ENCODE measurements at places on chromosomes 1 and 21.

- DNase-seq, result no peak
Measured at GRCh38 chr1:169906938-169907337, 13.2 kb upstream of the SCYL3 start.

- DNase-seq, result peak; percentile 23
Measured at GRCh38 chr1:107477233-107477632, 336.4 kb downstream of the NTNG1 start.

DNA sequence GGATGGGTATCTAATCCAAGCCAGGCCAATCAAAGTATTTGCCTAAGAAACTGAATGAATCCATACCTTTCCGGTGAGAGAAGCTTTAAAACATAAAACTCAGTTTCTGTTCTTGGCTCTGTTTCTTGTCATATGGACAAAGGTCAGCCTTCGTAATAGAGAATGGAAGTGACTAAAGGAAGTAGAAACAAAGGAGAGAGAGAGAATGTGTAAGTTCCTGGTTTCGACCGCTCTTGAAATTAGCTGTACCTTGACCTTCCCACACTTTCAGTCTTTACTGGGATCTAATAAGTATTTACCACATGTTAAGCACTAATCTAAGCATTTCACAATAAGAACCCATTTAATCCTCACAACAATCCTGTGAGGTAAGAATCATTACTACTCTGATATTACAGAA, 19.6 kb upstream of the CLCA4 start:
- DNase-seq, result no peak

GRCh38 chr1:242523719-242524570, 552 bp downstream of the PLD5 start:
- DNase-seq, result peak; percentile 52

GRCh38 chr1:64691626-64692025, 53.2 kb upstream of the RAVER2 start:
- DNase-seq, result no peak

GRCh38 chr1:247638781-247639180, 33.4 kb downstream of the OR2G3 start:
- DNase-seq, result no peak

DNA sequence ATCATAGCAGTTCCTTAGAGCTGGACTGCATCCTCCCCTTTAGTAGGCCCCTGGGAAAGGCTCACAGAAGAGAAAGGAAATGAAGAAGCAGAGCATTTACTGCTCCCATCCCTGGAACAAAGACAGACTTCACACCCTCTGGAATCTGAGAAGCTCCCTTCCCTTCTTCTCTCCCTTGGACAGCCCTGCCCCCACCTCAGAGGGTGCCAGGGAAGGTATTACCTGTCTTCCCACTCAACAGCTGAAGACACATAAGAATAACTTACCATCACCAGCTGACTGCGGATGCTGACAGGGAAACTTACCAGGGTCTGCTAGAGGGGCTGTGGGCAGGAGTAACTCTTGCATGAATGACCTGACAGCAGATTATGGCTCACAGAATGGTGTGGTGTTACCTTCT, 14.1 kb upstream of the FAAH start:
- DNase-seq, result no peak

GRCh38 chr1:33338048-33338439, 17.1 kb upstream of the A3GALT2 start:
- DNase-seq, result no peak

DNA sequence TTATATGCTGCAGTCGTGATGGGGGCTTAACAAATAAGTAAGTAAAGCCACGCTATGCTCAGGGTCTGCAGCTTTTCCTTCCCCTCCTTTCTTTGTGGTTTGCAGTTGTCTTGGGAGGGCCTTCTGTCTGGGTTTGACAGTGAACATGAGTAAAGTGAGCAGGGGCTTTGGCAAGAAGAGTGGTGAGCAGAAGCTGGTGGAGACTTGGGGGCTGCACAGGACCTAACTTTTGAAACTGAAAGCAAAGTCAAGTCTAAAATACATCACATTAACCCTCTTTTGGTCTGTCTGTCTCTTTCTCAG, 368.6 kb upstream of the VAMP3 start:
- peak; percentile 6 for DNase-seq

DNA sequence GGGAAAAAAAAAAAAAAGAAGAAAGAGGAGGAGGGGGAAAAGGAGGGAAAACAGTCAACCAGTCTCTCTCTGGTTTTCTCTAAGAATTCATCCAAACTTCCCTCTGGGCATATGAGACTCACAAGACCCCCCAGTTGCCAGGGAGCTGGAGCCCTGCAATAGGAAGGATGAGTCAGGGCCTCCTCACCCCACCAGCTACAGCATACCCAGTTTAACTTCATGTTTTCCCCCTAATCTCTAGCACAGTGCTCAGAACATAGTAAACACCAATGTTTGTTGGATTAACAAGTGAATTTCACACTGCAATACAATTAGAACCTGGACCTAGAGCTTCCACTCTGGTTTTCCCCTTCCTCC, 7.8 kb downstream of the F11R start:
- DNase-seq, result no peak

DNA sequence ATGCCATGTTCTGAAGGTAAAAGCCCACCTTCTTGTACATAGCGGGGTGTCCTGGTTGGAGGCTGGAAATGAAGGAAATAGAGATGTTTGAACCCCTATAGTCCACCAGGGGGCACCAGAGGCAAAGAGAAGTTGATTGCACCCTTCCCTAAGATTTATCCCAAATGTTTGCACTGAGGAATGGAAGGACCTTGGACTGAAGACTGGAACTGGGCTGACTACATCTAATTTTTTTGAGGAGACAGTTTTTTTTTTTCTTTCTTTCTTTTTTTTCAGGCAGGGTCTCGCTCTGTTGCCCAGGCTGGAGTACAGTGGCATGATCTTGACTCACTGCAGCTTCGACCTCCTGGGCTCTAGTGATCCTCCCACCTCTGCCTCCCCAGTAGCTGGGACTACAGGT, 55.3 kb upstream of the EIF4G3 start:
- peak; percentile 71 for DNase-seq

DNA sequence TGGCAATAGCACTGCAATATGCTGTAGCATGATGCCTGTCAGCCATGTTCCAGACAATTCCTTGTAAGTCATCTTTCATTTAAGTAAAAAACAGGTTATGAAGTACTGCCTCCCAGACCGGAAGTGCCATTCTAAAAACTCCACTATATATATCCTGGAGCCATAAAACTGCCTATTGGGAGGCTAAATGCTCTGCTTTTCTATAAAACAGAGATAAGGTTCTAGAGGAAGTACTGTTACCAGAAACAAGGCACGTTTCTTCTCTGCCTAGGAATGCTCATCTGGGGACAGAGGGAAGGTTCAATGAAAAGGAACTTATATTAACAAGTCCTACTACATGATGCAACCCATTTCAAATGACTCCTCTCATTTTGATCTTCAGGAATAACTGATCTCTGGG, 66.8 kb downstream of the GPR137B start:
- DNase-seq, result no peak

GRCh38 chr1:148318123-148318903, 164.8 kb downstream of the PPIAL4G start:
- DNase-seq, result peak; percentile 77

DNA sequence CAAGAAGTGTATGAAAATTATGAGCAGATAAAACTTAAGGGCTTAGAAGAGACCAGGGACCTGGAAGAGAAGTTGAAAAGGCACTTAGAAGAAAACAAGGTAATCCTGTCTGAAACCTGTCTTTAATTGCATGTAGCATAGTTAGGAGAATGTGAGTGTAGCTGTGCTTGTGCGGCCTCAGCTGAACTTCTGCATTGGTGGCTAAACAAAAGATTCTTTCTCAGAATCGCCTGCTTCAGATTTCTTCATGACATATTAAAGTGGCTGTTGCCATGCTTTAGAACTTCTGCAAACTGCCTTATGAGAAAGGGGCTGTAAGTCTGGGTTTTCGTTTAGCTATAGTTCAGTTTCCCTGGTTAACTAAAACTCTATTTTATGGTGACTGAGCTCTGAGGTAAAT, 94.5 kb downstream of the VPS26C start:
- no peak for DNase-seq

- DNase-seq, result no peak
Measured at GRCh38 chr1:8239039-8239305, 78.9 kb upstream of the SLC45A1 start.

DNA sequence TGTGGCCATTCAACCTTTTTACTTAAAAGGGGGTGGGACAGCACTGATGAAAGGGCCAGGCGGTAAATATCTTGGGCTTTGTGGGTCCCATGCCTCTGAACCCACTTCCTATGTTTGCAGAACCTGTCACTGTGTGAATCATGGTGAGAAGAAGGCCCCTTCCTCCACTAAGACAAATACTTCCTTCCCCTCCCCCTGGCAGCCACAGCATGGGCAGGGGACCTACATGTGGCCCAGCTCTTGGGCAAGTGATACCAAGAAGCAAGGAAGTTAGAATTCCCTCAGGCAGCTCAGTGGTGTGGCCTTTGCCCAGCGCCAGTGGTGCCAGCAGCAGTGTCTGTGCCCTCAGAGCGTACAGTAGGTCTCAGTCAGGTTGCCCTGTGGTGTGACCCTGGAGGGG, 168.6 kb downstream of the TRIM33 start:
- DNase-seq, result no peak
